ENCODE measurements at places on chromosomes 7 and 10.

DNA sequence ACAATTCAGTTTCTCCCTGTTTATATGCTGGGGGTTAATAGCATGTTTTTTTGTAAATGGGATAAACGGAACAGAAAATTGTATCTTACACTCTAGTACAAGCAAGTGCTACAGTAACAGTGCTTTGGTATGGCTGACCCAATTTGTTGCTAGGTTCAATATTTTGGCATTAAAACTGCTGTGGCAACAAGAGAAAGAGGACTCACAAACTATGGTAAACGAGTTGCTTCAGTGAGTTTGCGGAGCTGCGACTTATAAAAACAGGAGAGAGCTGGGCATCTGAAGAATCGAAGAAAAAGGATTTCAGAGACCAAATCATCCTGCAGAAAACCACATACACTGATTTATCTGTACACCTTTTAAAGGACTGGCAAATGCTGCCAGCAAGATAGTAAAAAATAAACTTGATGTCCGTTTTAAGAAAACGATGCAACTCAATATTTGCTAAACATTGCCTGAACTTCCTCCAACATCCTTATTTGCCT lies 2.2 kb downstream of the GLUD1 start:
- peak; percentile 39 for DNase-seq

DNA sequence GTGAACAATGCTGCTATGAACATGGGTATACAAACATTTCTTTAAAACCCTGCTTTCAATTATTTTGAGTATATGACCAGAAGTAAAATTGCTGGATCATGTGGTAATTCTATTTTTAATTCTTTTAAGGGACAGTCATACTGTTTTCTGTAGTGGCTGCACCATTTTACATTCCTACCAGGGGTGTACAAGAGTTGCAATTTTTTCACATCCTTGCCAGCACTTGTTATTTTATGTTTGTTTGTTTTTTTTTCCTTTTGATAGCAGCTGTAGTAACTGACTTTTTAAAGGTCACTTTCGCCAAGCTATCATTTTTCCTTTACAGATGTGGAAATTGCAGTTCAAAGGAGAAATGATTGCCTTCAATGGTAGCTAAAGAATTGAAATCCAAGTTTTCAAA lies 99.5 kb downstream of the GPR85 start:
- no peak for DNase-seq

DNA sequence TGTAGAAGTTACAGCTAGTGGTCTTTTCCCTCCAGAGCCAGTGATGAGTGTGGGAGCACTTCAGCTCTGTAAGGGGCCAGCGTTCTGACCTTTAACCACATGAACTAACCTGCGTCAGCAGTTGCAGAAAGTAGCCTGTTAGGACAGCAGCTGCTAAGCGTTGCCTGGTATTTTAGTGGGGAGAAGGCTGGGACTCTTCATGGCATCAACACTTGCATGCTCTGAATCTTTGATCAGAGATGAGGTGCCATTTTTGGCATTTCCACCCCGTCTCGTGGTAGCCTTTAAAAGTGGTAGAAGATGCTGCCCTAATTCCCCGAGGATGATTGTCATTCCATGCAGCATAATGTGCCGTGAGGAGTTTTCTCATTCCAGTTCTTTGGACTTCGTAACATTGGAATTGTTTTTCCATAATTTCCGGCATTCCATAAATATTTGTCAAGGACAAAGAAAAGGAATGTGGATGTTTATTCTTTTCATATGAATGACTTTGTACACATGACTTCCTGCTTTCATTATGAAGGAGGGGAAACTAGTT lies 92.2 kb downstream of the AVL9 start:
- no peak for DNase-seq

DNA sequence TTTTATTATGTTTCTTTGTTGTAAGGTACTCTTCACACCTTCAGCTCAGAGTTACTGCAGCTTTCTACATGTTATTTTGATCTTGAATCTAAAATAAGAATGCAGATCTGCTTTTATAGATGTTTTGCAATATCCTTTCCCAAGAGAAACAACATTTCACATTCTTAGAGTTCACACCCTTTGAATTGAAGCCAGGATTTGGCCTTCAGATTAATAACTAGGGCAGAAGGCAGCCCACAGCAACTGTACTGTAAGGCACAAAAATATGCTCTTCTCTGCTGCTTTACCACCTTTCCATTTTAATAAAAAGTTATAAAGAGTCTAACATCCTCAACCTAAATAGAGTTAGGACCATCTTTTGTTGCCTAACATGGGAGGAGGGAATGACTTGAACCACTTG lies 224.7 kb downstream of the LHFPL3 start:
- DNase-seq = no peak

GRCh38 chr7:665736-666453 lies 60.6 kb upstream of the DNAAF5 start:
- DNase-seq = no peak

- no peak for DNase-seq
Observed at GRCh38 chr10:122841569-122841968, 4.1 kb downstream of the CUZD1 start.

- no peak for DNase-seq
Observed at GRCh38 chr10:60042914-60043313, 136.6 kb upstream of the CCDC6 start.

DNA sequence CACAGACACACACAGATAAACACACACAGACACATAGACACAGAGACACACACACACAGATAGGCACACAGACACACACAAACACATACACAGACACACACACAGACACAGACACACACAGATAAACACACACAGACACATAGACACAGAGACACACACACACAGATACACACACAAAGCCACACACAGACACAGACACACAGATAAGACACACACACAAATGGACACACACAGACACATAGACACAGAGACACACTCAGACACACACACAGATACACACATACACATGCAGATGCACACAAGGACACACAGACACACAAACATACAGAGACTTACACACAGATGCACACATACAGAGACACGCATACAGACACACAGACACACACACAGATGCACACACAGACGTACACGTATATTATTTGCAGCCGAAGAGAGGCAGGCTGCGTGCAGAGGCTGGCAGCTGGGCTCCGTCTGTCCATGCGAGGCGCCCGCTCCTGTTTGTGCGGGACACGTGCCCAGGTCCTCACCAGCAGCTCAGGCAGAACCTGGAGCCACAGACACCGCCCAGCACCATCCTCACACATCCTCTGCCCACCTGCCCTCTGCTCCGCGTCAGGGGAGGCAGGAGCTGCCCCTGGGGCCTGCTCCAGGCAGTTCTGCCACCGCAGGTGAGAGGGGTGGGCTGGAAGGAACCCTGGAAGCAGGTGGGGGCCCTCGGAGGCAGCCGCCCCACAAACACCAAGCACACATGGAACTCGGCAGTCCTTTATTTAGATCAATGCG lies 1.2 kb downstream of the CALML5 start:
- DNase-seq = no peak

DNA sequence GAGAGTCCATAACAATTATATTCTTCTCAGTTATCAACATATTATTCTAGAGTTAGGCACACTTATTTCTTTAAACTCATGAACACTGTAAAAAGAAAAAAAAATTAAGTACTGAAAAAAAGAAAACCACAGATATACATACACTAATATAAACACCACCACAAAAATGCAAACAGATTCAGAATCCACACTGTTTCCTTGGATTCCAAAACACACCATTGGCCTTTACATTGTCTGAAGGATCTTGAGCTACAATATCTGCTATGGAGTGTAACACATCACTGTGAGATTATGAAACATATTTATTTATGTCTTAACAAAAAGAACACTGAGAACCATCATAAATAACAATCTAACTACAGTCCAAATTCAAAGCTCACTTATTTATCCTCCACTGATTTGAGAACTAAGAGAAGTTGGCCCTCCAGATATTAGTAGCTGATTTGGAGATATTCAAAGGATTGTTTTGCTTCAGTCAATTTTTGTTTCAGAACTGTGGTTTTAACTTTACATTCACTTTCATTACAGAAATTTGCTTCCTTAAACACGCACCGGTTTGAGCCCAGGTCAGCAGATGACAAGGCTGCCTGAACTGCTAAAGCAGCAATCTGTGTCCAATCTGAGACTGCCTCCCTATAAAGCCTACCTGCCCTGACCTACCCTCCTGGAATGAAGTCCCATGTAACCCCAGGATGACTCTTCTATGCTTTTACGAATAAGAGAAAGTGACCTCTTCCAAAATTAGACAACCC lies 47.0 kb upstream of the CDK1 start:
- no peak for DNase-seq

- peak; percentile 57 for DNase-seq
Observed at GRCh38 chr10:100670828-100671479, 74.4 kb upstream of the PAX2 start.

GRCh38 chr10:89164080-89164479 lies 43.0 kb downstream of the CH25H start:
- no peak for DNase-seq

- DNase-seq = no peak
Observed at GRCh38 chr7:220151-220841, 27.9 kb downstream of the FAM20C start.

DNA sequence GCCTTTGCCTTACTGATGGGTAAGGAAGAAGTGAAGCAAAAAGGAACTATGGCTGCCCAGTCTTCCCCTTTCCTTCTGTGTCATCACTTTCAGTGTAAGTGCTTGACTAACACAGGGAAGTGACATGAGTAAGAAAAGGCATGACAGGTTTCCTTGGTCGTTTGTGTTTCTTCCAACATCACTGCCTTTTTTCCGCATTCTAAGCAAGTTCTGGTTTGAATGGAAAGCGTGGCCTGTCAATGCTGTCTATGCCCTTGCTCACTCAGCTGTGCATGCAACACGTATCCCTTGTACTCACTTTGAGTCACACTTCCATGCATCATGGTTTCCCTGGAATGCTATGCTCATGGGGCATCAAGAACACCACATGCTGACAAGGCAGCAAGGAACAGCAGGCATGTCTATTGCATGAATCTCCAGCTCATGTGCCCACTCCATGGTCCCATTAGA lies 111.8 kb downstream of the OAT start:
- DNase-seq = no peak

GRCh38 chr10:11874568-11875493 lies 51.7 kb downstream of the PROSER2 start:
- DNase-seq = no peak

DNA sequence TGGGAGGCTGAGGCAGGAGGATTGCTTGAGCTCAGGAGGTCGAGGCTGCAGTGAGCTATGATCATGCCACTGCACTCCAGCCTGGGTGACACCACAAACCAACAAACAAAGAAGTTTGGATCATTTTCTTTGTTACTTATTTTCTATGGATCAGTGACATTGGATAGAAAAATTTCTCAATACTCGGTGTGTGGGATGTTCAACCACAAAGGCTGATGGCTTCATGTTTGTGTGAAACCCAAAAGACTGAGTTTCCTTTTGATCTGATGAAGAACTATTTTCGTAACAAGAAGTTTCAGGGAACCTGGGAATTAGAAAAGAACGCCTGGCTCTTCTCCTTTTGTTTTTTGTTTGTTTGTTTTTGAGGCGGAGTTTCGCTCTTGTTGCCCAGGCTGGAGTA lies 104.0 kb downstream of the HOXA1 start:
- no peak for DNase-seq

Data from T-helper 2 cell (primary cell).